ENCODE measurements at places on chromosomes 3 and 15.

- DNase-seq = peak; percentile 36
These were observed 17.6 kb upstream of the ALDH1L1 start for GRCh38 chr3:126197854-126198584.

GRCh38 chr3:73332558-73332957 lies 271.1 kb downstream of the EBLN2 start:
- DNase-seq = no peak

- DNase-seq = no peak
These were observed 118.7 kb downstream of the THRB start for GRCh38 chr3:24375947-24376384.

DNA sequence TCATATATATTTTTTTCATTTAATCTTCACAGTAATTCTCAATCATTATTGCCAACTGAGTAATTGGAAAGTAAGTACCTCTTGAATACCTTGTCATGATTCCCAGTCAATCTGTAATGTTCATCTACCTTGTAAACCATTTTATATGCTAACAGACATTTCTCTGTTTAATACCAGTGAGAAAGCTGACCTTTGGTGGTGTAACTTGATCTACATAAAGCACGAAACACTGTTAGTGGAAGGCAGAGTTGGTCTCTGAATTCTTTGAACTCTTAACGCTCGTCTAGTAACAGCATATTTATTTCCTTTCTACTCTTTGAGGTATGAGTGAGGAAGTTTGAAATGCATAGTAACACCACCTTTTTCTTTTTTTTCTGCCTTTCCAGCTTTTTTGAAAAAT lies 59.5 kb downstream of the SLC25A26 start:
- DNase-seq = no peak

DNA sequence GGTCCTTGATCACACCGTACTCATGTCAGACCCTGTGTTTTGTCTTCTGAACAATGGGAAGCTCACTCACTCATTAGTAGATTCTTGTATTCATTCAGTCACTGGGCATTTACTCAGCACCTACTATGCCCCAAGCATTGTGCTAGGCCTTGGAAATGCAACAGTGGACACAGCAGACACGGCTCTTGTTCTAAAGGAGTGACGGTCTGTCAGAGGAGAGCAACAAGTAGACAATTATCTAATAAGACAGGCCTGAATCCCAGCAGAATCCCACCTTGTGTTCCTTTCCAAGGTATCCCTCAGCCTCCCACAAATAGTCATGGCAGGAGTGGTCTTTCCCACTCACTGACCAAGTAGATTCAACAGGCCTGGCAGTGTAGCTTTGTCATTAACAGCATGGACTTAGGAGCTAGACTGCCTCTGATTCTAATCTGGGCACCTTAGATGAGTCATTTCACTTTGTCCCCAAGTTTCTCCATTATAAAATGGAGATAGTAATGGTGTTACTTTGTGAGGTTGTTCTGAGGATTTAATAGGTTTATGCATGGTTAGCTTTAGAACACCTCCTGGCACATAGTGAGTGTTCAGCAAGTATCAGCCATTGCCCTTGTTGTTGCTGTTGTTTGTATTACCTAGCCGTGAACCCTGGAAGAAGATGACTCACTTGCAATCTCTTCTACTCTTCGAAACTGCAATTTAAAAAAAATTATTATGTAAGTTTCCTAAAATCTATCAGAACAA lies 69.1 kb downstream of the SSUH2 start:
- DNase-seq = no peak

All from NCI-H2171 (cell line).